Right cardiac atrium (tissue), 5 donors: ENCODE measurements at places on chromosomes 7 and 10.

- DNase-seq = no peak
Observed at GRCh38 chr7:128349466-128349825, 5.7 kb upstream of the RBM28 start.

DNA sequence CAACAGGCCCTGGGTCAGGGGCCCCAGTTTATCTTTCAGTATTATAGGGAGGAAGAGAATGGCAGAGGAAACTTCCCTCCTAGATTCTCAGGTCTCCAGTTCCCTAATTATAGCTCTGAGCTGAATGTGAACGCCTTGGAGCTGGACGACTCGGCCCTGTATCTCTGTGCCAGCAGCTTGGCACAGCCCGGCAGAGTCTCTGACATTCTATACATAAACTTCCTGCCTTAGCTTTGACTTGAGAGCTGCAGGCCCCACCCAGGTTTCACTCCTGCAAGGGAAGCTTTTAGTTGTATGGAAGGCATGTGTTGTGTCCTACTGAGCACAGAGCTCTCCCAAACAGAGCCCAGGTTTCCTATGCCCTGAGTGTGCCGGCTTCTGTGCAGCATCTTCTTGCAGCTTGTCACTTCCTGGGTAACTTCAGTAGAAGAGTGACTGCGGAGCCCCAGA is 205.6 kb upstream of the PRSS58 start:
- DNase-seq = no peak

DNA sequence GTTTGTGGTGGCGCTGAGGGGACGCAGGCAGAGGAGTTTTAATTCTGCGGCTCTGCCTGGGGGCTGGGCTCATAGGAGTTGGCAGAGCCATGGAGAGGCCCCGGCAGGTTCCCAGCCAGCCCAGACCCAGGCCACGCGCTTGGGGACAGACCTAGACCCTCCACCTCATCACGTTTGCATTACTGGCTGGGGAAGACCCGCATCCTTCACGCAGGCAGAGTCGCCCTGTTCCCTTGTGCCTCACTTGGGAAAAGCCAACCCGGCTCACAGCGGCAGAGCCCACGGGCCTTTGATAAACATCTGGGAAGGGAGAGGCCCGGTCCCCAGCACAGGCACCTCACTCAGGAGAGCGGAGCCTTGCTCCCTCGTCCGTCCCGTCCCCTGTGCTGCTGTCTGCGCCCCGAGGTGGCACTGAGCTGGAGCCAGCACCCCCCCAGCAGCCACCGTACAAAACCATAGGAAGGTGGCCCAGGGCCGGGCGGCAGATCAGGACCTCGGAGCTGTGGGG is 112.8 kb downstream of the CYTH3 start:
- DNase-seq = no peak

DNA sequence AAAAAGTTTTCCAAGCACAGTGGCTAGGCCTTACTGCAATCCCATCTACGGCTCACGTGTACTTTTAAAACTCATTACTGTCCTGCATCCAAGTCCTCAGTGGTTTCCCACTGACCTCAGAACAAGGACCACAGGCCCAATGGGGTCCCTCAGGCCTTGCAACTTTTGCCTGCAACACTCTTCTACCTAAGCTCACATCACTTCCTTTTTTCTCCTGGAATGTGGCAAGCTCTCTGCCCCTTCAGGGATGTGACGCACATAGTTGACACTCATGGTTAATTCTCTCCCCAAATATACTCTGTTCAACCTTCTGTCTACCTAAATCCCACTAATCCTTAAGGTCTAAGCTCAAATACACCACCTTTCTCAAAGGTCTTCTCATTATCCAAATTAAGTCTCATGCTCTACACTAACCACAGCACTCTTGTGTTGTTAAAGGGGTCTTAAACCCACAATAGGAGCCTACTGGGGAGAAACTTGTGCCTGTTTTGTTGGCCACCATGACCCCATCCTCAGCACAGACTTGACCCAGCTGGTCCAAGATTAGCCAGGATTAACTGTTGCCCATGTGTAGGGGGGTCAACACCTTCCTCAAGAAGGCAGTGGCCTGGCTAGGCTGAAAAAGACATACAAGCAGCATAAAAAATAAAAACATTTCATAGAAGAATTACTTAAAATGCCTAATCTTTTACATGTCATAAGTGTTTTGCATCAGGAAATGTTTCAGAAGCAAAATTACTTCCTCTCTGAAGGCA is 15.2 kb downstream of the HNRNPF start:
- DNase-seq = no peak

DNA sequence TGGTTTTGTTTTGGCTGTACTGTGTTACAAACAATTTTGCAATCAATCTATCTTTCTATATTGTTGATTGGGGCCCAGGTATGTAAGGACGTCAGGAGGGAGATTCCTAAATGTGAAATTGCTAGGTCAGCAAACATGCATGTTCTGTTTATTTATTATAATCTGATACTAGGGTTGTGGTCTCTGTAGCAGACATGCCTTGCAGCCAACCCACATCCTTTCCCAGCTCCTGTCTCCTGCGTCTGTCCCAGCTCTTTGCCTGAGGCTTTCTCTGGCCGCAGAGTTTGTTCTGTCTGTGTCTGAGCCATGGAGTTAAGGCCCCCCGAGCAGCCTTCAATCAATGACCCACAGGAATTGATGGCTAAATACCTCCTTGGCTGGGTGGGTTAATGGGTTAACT is 124.0 kb upstream of the ZEB1 start:
- no peak for DNase-seq

- DNase-seq = no peak
Observed at GRCh38 chr10:84348860-84349259, 20.5 kb downstream of the CCSER2 start.

DNA sequence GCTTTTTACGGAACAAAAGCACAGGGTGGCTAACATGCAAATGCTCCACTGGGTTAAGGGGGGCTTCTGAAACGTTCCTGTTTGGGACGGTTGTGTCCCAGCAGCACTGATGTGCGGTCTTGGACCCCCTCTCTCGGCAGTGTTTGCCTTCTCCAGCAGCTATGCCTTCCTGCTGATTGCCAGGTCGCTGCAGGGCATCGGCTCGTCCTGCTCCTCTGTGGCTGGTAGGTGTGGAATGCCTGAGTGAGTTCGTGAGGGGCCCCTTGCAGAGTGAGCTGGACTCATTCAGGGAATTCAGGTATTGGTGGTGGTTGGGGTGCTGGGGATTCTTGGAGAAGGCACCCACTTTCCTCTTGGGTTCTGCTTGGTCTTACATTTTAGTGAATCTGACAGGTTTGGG is 13.0 kb downstream of the SLC18A2 start:
- no peak for DNase-seq

- no peak for DNase-seq
Observed at GRCh38 chr10:76130892-76131291, 699.5 kb downstream of the LRMDA start.
